ENCODE measurements at places on chromosomes 4 and X. TPM values are rescaled to one million over a fixed set of nuclear protein-coding genes. Genes with fewer than 3 reads are reported as not detected.

DNA sequence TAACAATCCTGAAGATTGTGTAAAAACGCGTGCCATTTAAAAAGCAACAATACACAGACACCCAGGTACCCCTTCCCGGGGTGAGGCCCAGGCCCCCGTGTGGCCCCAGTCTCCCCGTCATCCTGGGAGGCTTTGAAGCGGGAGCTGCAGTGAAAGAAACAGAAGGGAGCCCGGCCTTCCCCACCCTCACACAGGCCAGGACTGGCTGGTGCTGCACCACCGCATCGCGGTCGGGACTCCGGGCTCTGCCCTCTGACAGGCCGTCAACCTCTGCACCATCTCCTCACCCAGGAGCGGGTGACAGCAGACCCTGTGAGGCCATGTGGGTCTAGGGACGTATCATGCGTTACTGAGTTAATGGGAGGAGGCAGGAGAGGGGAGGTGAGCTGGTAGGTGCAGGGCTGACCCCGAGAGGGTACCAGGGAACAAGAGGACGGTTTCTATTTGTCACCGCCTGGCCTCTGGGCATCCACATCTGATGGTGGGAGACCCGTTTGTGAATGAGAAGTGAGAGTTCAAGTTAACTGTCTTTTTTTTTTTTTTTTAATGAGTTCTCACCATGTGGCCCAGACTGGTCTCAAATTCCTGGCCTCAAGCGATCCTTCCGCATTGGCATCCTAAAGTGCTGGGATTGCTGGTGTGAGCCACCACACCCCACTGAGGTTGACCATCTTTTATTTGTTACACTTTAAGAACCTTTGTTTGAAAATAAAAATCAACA, 27.3 kb downstream of the PIGG start:
- DNase-seq, result no peak

Gene MAGEA2
- total RNA-seq, result not detected

Gene ERAS
- total RNA-seq, result not detected

- no peak for DNase-seq
These were observed 288.4 kb upstream of the NRK start for GRCh38 chrX:105533951-105534350.

Gene MAOA
- 220 TPM for total RNA-seq
